Activated B cell treated with CpG ODN at 0.5 μM for 24 hours (primary cell): ENCODE measurements at places on chromosomes 7 and 10. TPM values are rescaled to one million over a fixed set of nuclear protein-coding genes. Genes with fewer than 3 reads are reported as not detected.

The SEMA3A gene
- total RNA-seq = not detected in 2 replicates

- H3K4me1 ChIP-seq = no peaks in the 10 kb centered on the region
- DNase-seq = no peak
- no peaks in the 10 kb centered on the region for H3K36me3 ChIP-seq
- H3K4me3 ChIP-seq = no peak overlapping the region
- no peak overlapping the region for H3K27ac ChIP-seq
- peaks cover 4% of the 10 kb centered on the region for H3K27me3 ChIP-seq
These were observed 31.9 kb upstream of the GUSB start for GRCh38 chr7:66013938-66014337.

DNA sequence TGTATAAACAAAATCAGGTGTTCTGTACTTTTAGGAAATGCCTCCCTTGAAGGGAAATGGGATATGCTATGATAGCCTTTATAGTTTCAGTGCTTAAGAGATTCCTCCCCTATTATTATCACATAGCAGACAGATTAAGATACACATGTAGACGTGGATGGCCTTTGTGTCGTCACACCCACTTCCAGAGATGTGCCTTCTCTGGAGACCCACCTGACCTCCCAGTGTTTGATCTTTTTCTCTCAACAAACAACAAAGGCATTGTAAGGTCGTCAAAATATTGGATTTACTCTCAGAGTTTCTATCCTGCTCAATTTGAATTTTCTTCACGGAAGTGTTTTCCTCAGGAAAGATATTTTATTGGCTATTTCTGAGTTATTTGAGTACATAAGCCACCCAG, 25.7 kb upstream of the C1GALT1 start:
- H3K27me3 ChIP-seq = no peaks in the 10 kb centered on the region
- H3K4me1 ChIP-seq = peaks cover 58% of the 10 kb centered on the region
- H3K36me3 ChIP-seq = peaks cover 7% of the 10 kb centered on the region
- peak overlapping the region; percentile 88 for H3K4me3 ChIP-seq

The SNCG gene
- not detected in 2 replicates for total RNA-seq

GRCh38 chr7:129492391-129492790, 9.9 kb upstream of the SMKR1 start:
- DNase-seq = no peak
- H3K4me3 ChIP-seq = no peak overlapping the region
- H3K27me3 ChIP-seq = no peaks in the 10 kb centered on the region
- H3K4me1 ChIP-seq = peaks cover 19% of the 10 kb centered on the region
- no peaks in the 10 kb centered on the region for H3K36me3 ChIP-seq

- H3K36me3 ChIP-seq = no peaks in the 10 kb centered on the region
- H3K27me3 ChIP-seq = no peaks in the 10 kb centered on the region
- no peak for DNase-seq
- H3K27ac ChIP-seq = no peak overlapping the region
These were observed 48.6 kb downstream of the MCU start for GRCh38 chr10:72740528-72740927.

DNA sequence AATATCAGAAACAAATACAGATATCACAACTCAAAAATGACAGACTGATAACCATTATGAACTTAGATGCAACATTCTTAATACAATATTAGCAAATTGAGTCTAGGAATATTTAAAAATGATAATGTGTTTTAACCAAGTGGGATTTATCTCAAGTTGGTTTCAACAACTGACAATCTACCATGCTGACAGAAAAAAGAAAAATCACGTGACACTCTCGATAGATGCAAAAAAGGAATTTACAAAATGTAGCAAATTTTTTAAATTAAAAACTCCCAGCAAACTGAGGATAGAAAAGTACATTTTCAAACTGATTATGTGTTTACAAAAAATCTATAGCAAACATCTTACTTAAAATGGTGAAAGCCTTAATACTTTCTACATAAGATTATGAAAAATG, 177.4 kb downstream of the MALRD1 start:
- no peaks in the 10 kb centered on the region for H3K27me3 ChIP-seq
- H3K4me3 ChIP-seq = no peak overlapping the region

The MINDY4 gene
- total RNA-seq = 1.2 and 1.3 TPM in 2 replicates

- DNase-seq = no peak
- H3K4me1 ChIP-seq = peaks cover 11% of the 10 kb centered on the region
- H3K4me3 ChIP-seq = no peak overlapping the region
These were observed 97.0 kb upstream of the SVIL start for GRCh38 chr10:29731760-29732159.

The ASB4 gene
- total RNA-seq = not detected in 2 replicates

GRCh38 chr10:27241010-27241651, 534 bp upstream of the ACBD5 start:
- peak; percentile 38 for DNase-seq
- H3K4me1 ChIP-seq = peaks cover 49% of the 10 kb centered on the region
- no peaks in the 10 kb centered on the region for H3K27me3 ChIP-seq
- peaks cover 16% of the 10 kb centered on the region for H3K36me3 ChIP-seq
- peak overlapping the region; percentile 98 for H3K4me3 ChIP-seq

GRCh38 chr10:75428434-75429158, 2.8 kb upstream of the LRMDA start:
- H3K4me1 ChIP-seq = peaks cover 7% of the 10 kb centered on the region
- no peak for DNase-seq
- H3K27me3 ChIP-seq = peaks cover 45% of the 10 kb centered on the region
- H3K4me3 ChIP-seq = no peak overlapping the region

GRCh38 chr10:88386821-88387773, 196.0 kb downstream of the RNLS start:
- peaks cover 32% of the 10 kb centered on the region for H3K4me1 ChIP-seq
- H3K4me3 ChIP-seq = no peak overlapping the region
- peaks cover 2% of the 10 kb centered on the region for H3K36me3 ChIP-seq
- H3K27me3 ChIP-seq = no peaks in the 10 kb centered on the region
- no peak for DNase-seq

The TMEM236 gene
- total RNA-seq = 0.09 and 0.10 TPM in 2 replicates

The CCDC3 gene
- 0.07 TPM in 1 of 2 replicates, not detected in the other for total RNA-seq

GRCh38 chr10:58335306-58336005, 650 bp downstream of the UBE2D1 start:
- peaks cover 5% of the 10 kb centered on the region for H3K36me3 ChIP-seq
- H3K4me3 ChIP-seq = peak overlapping the region; percentile 95
- DNase-seq = no peak
- H3K27ac ChIP-seq = peak overlapping the region; percentile 69
- peaks cover 35% of the 10 kb centered on the region for H3K4me1 ChIP-seq

The LOXL4 gene
- total RNA-seq = not detected in 2 replicates

The TOMM7 gene
- 324 and 406 TPM in 2 replicates for total RNA-seq

The PNLIPRP2 gene
- total RNA-seq = not detected in 2 replicates

GRCh38 chr7:44123190-44124003, at the start of gene POLD2:
Gene POLD2, minus strand, starts transcription at chr7:44123548. Its CDS starts 1,495 bp downstream, at chr7:44122053.
- peaks cover 25% of the 10 kb centered on the region for H3K4me1 ChIP-seq
- H3K27ac ChIP-seq = peak within 1 kb of the TSS; percentile 79
- H3K27me3 ChIP-seq = no peaks in the 10 kb centered on the region
- DNase-seq = peak; percentile 96
- H3K4me3 ChIP-seq = peak within 1 kb of the TSS; percentile 88

- H3K36me3 ChIP-seq = peaks cover 85% of the 10 kb centered on the region
- H3K27me3 ChIP-seq = no peaks in the 10 kb centered on the region
- no peak overlapping the region for H3K27ac ChIP-seq
- H3K4me1 ChIP-seq = no peaks in the 10 kb centered on the region
These were observed 14.3 kb downstream of the ZNF282 start for GRCh38 chr7:149209518-149210269.
